T-helper 9 cell (primary cell): ENCODE measurements at places on chromosomes 2 and 18.

GRCh38 chr2:16126517-16127275 lies 186.3 kb downstream of the MYCN start:
- DNase-seq, result no peak

- DNase-seq, result no peak
Observed at GRCh38 chr2:169693360-169693759, 845 bp downstream of the CFAP210 start.

DNA sequence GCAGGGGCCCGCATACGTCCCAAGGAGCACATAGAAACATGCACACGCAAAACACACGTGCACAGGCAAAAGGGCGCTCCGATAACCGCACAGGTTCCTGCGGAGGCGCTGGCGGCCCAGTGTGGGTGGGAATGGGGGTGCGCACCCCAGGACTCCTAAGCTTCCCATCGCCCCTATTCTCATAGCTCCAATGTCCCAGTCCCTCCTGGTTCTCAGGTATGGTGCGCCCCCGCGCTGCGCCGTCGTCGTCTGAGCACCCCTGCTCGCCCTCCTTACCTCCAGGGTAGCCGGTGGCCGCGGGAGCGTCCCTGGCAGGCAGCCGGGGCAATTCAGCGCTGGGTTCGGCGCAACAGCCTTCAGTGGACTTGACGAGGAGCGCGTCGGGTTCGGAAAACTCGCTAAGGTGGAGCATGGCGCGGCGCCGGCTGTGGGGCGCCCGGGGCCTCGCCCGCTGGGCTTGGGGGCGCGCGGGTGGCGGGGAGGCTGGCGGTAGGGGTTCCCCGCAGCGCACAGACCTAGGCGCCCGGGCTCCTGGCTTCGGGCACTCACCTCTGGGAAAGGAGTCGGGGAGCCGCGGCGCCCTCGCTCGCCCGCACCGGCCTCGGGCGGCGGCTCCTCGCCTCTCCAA lies 328 bp downstream of the EGR4 start:
- DNase-seq, result no peak

- no peak for DNase-seq
Observed at GRCh38 chr2:47751856-47752414, 31.0 kb upstream of the MSH6 start.

GRCh38 chr2:3793249-3793648 lies 89.9 kb downstream of the DCDC2C start:
- no peak for DNase-seq

- DNase-seq, result no peak
Observed at GRCh38 chr18:389658-390357, 110.7 kb downstream of the COLEC12 start.

- no peak for DNase-seq
Observed at GRCh38 chr2:57291209-57291608, 755.4 kb upstream of the VRK2 start.

DNA sequence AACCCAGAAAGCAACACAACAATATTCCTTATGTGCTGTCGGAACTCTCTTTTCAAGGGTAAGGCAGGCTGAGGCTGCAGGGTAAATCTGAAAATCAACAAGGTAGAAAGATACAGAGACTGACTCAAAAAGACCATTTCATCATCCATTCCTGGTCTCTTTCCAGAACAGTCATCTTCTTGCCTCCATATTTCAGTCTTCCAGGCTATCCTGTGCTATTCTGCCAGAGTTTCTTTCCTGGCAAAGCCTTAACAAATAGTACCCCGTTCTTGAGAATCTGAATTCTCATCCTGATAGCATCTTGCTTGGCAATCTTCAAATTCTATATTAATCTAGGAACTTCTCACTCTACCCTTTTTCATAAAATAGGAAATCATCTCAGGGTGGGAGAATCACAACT lies 15.5 kb downstream of the DPP10 start:
- no peak for DNase-seq

GRCh38 chr2:239722760-239723470 lies 302.2 kb downstream of the NDUFA10 start:
- DNase-seq, result no peak

GRCh38 chr2:10431797-10432196 lies 16.3 kb downstream of the ODC1 start:
- DNase-seq, result no peak

- DNase-seq, result no peak
Observed at GRCh38 chr2:235471186-235471747, 22.6 kb upstream of the AGAP1 start.

GRCh38 chr2:56170504-56170903 lies 13.3 kb upstream of the CCDC85A start:
- no peak for DNase-seq

GRCh38 chr18:67650686-67651385 lies 134.3 kb upstream of the DSEL start:
- no peak for DNase-seq

- DNase-seq, result no peak
Observed at GRCh38 chr2:168956392-168956791, 55.3 kb downstream of the G6PC2 start.

DNA sequence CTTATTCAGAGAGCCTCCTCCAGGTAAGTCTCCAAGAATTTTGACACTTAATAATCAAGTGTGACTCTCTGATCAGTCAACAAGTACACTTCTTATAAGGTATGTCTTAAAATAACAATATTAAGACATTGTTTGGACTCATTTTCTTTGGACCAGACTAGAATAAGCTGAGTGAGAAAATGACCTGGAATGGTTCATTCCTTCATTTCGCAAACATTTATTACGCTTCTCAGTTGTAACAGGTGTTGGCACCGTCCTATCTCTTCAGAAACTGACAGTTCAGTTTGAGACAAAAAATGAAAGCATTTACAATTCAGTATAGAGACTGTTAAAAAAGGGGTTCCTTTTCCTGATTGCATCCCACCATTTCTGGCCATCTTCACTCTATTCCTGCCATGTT lies 46.6 kb downstream of the TSPYL6 start:
- no peak for DNase-seq

DNA sequence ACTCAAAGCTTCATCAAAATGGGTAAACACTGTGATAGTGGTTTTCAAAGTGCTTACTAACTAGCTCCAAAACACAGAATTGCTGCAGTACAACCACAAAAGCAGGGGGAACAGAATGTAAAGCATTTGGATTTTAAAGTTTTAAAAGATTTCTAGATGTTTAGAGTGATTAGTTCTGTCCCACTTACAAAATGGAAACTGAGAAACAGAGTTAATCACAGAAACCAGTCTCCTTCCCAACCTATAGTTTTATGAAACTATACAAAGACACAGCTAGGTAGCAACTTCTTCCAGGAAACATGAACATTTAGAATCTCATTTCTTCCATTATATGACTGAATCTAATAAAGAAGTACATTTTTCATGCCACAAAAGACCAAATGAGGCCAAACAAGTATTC lies 73.8 kb upstream of the HNRNPA3 start:
- no peak for DNase-seq

- DNase-seq, result no peak
Observed at GRCh38 chr18:10839421-10839820, 309.9 kb downstream of the PIEZO2 start.

DNA sequence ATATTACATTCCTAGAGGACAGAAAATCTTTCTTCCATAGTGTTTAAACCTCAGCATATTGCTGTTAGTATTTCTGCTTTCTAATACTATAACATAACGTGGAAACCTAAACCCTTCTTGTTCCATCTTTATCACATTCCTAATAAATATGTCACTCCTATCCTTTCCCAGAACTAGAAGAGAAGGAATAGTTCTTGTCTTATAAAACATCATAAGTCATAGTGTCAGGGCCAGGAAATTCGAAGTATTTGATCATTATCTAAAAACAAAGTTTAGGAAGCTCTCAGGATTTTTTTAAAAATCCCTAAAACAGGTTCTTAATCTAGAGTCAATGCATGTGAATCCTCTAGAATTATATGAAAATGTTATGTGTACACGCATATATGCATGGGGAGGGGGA lies 2.0 kb downstream of the NHEJ1 start:
- DNase-seq, result no peak

- DNase-seq, result no peak
Observed at GRCh38 chr2:196149948-196150347, 21.4 kb downstream of the STK17B start.

GRCh38 chr2:101673920-101674319 lies 23.6 kb upstream of the MAP4K4 start:
- DNase-seq, result no peak

DNA sequence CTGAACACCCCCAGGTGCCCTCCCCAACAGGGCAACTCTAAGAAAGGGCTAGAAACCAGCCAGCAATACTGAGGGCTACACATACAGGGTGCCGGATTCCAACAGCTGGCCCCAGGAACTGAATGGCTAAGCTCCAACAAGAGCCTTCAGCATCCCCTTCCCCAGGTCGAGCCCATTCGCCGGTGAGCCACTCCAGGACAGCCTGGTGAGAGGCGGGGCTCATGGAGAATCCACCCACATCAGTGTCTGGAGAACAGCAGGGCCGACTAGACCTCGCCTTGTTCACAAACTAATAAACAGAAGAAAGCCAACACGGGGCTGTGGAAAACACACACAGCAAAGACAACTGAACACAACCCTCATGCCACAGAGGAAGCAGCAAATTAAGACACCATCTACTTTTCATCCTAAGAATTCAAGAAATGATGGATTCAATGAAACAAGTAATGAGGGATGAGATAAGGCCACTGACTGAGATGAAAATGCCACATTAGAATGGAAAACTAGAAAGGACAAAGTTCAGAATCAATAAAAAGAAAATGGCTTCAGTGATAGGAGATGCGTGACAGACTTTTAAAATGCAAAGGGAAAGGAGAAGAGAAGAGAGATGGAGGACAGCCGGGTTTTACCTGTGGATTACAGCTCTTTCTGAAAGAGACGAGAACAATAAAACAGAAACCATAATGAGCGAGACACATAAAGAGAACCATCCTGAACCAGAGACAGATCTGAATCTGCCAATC lies 8.2 kb downstream of the PER2 start:
- DNase-seq, result no peak

DNA sequence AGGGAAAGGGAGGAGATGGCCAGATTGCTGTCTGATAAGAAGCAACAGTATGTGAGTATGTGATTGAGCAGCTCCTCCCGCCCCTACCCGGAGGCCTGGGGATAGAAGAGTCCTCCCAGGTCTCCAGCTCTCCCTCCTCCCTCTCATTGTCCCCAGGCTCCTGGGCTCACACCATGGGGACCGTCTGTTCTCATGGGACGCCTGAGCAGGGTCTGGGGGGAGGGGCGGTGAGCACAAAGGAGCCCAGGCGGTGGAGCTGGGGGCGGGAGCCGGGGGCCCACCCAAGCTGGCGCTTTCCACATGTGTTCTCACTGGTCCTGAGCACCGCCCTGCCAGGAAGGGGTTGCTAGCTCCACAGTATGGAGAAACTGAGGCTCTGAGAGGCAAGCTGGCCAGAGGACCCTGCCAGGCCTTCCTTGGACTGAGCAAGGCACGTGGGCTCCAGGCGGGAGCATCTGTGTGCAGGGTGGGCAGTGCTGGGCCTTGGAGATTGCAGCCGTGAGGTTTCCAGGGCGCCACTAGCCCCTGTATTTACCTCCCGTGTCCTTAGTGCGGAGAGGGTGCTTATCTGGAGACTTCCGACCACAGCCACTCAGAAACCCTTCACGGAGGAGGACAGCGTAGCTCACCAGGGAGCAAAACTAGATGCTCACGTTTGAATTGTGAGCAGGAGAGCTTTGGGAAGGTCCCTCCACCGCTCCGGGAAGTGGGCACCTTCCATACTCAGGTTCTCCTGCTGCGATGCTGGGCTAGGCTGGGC lies 37.4 kb downstream of the PDIA6 start:
- no peak for DNase-seq

GRCh38 chr2:178747767-178748166 lies 59.5 kb downstream of the TTN start:
- no peak for DNase-seq

DNA sequence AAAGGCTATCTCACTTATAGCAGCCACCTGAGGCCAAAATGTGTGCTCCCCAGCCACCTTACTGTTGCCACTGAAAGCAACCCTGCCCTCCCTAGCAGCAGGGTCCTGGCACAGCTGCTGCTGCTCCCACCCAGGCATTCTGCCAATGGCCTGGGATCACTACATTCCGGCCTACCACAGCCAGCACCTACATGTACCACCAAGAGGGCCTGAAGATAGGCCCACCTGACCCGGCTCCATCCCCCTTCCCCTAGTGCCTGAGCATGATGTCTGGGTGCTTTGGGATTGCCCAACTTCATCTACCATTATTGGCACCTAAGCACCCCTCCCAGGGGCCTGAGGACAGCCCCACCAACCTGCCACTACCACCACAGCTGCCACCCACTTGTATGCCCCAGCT lies 34.6 kb upstream of the PAX3 start:
- DNase-seq, result no peak

DNA sequence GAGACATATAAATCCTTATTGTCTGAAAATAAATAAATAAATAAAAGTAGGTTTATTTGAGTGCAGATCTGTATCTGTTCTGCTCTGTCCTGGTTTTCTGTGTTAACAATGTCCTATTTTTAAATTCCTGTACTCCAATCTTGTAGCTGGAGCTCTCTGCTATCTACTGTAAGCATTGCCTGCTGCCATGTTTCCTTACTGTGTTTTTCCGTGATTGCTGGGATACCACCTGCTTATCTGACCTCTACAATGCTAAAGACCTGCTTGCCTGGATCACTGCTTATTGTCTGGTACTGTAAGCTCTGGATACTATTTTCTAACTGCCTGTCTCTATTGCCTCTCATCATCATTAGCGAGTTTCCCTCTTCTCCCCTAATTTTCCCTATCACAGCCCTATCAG lies 11.6 kb downstream of the PTPN4 start:
- DNase-seq, result no peak

DNA sequence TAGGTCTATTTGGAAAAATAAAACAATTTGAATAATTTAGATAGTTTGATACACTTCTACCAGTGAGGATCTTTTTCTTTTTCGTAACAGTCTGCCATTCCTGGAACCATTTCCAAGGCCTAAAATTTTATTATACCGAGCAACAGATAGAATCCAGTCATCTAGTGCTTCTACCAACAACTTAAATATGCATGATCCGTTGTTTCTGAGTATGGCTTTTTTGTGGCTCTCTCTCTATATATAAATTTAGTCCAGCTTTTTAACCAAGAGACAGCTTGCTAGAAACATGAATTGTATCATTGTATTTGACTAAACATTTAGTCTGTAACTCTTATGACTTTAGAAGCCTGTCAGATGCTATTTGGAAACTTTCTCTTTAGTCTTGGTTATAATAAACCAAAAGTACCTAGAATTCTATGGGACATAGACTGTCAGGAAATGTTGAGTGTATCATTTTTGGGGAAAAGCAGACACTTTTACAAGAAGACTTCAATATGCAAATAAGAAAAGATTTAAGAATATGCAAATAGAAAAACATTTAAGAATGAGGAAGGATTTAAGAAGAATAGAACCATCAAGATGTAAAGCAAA lies 161.4 kb downstream of the ZEB2 start:
- DNase-seq, result no peak

DNA sequence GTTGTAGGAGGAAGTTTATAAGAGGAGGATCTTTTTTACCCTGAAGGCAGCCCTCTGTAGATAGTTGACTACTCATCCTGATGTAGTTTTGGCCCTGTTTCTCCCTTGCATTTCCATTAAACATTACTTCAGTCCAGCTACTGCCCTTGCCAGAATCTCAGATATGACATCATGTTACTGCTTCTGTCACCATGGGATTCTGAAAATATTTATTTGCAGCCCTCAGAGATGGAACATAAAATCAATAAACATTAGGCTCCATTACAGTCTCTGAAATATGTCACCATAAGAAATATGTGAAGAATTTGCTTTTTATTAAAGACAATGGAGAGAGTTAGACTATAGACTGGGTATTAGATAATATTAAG lies 68.7 kb upstream of the STK39 start:
- no peak for DNase-seq
